ENCODE measurements at places on chromosomes 6 and 20.

DNA sequence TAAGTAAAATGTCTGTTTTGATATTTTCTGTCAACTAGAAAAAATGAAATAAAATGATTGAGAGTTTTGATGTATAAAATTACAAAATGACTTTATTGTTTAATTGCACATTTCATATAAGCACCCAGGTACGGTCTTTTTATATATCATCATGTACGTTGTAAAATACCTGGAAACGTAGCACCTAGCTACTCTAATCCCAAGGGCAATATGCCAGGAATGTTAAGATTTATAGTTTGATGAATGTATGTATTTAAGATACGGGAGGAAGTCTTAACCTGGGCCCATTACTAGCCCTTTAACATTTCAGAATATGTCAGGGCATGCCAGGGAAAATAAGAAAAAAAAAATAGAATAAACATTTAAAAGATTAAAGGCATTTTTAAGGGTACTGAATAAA lies 490.9 kb upstream of the NRSN1 start:
- DNase-seq, result no peak

- no peak for DNase-seq
Observed at GRCh38 chr6:26333476-26334297, 31.3 kb upstream of the BTN3A2 start.

- no peak for DNase-seq
Observed at GRCh38 chr6:33613146-33613794, 7.9 kb upstream of the ITPR3 start.

DNA sequence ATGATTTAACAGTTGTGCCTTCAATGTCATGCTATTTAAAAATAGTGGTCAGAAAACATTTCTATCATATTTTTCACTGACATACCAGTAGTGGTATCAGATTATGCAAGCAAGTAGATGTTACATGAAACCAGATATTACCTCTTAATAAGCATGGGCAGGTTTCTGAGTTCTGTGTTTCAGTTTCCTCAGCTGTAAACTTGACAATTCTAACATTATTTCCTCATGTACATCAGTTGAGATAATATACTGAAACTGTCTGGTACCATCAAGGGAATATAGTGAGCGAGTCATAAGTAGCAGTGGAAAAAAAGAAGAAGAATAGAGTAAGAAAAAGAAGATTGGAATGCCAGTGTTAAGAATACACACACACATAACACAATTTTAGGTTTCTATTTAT lies 477.9 kb upstream of the MANEA start:
- DNase-seq, result no peak

DNA sequence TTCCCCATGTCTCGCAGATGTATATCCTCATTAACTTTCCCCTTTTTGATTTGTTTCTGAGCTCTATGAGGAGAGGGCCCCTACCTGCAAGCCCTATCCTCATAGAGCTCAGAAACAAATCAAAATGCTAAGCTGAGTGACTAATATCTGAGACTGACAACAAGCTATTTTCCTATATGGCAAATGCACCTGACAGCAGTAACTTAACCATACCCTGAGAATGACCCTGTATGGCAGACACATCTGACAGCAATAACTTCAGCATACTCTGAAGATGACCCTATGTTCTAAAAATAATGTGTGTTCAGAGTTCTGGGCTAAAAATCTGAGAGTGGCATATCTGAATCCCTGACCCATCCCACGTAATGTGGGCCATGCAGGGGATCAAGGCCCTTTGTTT lies 79.0 kb upstream of the MEI4 start:
- no peak for DNase-seq

DNA sequence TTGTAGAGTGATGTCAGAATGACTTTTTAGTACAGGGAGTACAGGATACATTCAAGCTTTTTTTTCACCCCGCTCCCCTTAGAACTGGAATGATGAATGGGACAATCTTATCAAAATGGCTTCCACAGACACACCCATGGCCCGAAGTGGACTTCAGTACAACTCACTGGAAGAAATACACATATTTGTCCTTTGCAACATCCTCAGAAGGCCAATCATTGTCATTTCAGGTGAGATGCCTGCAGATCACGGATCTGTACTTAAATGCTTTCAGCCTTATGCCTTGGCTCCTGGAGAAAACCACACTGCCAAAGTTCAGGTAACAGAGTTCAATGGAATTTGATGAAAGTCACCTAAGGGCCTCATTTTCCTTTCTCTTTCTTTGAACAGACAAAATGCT lies 8.5 kb downstream of the TNFAIP3 start:
- DNase-seq, result peak; percentile 22

- no peak for DNase-seq
Observed at GRCh38 chr6:144989319-144990107, 704.4 kb downstream of the UTRN start.

GRCh38 chr20:41159547-41159946 lies 22.2 kb downstream of the PLCG1 start:
- no peak for DNase-seq

DNA sequence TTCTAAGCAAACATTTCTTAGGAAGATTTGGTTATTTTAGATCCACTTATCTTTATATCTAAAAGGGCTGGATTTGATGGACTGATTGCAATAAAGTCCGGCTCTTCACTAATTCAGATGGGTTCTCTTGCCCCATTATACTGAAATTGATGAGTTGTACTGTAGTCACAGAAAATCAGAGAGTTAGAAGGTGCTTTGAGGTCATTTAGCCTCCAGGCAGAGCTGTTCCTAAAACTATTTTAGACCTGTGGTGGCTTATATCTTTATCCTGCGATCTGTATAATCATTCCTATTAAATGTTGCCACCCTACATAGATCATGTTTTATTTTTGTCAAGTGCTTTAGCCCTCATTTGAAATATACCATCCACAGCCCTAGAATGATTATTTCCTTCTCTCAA lies 61.3 kb upstream of the ATXN1 start:
- DNase-seq, result no peak

DNA sequence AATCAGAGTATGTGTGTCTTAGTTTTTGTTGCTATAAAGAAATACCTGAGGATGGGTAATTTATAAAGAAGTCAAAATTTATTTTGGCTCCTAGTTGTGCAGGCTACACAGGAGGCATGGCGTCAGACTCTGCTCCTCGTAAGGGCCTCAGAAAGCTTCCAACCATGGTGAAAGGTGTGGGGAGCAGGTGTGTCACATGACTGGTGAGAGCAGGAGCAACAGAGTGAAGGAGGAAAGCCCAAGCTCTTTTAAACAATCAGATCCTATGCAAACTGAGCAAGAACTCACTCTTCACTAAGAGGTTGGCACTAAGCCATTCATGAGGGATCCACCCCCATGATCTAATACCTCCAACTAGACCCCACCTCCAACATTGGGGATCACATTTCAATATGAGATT lies 1524.3 kb downstream of the HACE1 start:
- DNase-seq, result no peak

- DNase-seq, result peak; percentile 86
Observed at GRCh38 chr6:298233-299103, 6.2 kb downstream of the DUSP22 start.

DNA sequence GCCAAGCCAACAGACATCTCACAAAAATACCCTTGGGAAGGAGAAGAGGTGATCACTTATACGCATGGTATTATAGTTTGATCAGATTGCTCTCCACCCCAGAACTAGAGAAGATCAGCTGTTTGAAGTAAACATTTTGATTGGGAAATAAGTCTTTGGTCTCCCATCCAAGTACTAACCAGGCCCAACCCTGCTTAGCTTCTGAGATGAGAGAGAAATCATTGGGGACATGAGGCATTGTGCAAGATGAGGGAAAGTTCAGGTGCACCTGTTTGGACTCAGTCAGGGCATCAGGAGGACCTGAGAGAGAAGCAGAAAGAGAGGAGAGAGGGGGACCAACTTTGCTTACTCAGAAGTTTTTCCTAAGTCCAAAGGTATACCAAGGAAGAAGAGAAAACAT lies 11.4 kb downstream of the RIPK1 start:
- no peak for DNase-seq

DNA sequence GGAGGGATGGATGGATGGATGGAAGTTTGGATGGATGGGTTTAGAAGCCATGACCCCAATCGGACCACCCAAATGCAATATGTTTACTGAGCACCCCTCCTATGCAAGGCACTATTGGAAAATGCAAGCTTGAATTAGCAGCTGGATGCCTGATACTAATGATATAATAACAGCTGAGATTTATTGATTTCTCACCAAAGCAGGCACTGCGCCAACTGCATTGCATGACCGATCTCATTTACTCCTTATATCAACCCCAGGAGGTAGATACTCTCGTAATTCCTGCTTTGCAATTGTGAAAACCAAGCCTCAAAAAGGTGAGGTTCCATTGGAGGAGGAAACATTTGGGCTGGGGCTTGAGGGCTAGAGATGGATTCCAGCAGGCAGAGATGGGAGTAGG lies 89.7 kb downstream of the KCNB1 start:
- DNase-seq, result no peak

GRCh38 chr6:44278774-44279697 lies 8.8 kb downstream of the TMEM151B start:
- DNase-seq, result peak; percentile 62

- no peak for DNase-seq
Observed at GRCh38 chr6:35547676-35548075, 35.0 kb upstream of the TULP1 start.

GRCh38 chr6:144896871-144897270 lies 611.7 kb downstream of the UTRN start:
- DNase-seq, result no peak

DNA sequence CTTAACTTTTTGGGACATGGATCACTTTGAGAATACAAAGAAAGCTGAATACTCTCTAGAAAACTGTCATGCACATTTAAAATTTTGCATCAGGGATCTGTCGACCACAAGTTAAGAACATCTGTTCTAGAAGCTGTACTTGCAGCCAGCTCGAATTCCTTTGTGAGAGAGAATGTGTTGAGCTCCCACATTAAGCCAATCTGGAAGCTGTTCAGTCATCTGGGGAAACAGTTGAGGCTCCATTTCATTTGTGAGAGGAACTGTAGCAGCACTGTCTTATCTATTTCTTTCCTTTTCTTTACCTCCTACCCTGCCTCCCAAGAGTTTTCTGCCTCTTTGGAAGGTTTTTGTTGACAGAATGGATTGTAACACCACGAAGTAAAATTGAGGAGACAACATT lies 50.8 kb downstream of the KAT14 start:
- DNase-seq, result no peak

GRCh38 chr6:24929242-24929641 lies 6.5 kb downstream of the RIPOR2 start:
- peak; percentile 78 for DNase-seq

GRCh38 chr6:1391800-1392309 lies 2.5 kb downstream of the FOXF2 start:
- DNase-seq, result no peak

DNA sequence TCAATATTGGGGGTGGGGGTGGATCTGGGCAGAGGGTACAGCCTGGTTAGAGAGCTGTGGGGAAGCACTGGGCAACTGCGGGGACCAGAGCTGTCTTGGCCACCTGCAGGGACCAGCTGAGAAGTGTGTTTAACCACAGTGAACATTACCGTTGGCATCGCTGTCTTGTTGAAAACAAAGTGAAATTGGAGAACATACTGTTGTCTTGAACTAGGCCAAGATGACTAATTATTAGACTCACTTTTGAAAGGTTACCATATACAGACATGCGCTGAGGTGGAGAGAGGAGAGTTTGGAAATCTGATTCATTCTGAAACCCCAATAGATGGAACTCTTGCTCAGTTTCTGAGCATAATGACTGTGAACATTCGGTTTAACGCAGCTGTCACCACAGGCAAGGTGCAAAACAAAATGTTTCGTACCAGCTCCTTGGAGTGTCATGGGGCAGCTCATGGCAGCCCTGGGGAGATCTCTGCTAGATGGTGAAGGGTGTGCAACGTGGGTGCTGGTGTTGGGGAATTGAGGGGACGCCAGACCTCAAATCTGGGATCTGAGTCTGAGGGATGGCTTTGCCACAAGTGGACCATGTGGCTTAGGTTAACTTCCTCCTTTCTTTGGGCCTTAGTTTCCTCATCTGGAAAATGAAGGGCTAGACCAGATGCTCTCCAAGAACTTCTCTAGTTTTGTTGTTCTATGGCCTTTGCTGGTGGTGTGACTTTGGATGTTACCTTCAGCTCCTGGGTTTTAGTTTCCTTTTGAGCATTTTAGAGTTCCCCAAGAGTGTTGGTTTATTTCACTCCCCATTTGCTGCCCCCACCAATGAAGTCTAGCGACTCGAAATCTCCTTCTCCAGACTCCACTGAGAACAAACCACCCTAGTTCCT lies 24.6 kb upstream of the GTSF1L start:
- peak; percentile 39 for DNase-seq

DNA sequence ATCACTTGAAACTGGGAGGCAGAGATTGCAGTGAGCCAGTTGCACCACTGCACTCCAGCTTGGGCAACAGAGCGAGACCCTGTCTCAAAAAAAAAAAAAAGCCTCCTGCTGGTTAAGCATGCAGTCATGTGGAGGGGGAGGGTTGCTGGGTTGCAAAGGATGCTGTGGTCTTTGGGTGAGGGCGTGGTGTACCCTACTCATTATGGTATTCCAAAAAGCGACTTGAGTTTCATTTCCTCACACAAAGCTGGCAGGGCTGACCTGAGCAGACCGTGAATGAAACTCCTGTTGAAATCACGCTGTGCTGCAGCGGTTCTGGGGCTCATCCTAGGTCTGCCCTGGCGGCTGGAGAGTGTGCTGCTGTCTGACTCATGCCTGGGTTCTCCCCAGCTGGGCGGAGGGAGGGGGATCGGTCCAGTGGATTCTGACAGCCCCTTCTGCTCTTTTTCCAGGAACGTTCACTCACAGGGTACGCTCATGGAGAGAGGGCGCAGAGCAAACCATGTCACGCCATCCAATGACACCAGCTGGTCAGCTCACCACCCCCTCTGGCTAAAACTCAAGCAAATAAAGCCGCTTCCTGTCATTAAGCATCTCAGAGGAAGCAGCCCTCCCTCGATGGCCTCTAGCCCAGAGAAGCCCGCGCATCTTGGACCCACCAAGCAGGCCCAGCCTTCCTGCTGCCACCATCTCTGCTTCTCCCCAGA lies 166.2 kb downstream of the SCML4 start:
- peak; percentile 81 for DNase-seq

DNA sequence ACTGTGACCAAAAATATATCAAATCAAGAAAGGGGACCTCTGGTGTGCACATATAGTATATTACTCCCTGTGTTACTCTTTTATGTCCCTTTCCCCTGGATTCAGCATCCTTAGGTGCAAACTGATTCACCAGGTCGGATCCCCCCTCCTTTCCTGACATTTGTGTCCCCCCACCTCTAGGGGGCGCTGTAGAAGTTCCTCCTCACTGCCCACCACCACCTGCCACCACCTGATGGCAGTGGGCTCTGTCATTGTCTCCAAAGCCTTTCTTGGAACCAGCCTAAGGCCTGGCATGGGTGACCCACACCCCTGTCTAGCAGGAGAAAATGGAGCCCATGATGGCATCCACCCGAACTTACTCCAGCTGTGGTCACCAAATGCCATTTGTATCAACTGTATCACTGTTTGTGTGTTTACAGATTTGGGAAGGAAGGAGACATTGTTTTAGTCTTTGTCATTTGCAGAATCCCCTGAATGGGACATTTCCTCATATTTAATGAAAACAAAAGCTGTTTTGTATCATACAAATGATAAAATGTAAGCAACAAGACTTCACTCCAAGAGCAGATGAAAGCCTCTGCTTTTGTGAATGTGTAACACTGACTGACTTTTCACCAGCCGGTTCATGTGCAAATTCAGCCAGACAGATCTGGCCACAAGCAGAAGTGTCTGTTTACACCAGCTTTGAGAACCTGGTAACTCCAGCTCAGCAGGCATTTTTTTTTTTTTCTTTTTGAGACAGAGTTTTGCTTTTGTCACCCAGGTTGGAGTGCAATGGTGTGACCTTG lies 66.2 kb downstream of the ARMC2 start:
- DNase-seq, result no peak
